Frontal cortex (tissue), 4 donors: ENCODE measurements at places on chromosomes 4 and X. TPM values are rescaled to one million over a fixed set of nuclear protein-coding genes. Genes with fewer than 3 reads are reported as not detected.

- no peak for DNase-seq
Measured at GRCh38 chrX:114970806-114971205, 46.6 kb downstream of the IL13RA2 start.

Gene SMC1A
- 13.9 TPM for total RNA-seq

Gene WDR19
- 43.2 TPM for total RNA-seq

DNA sequence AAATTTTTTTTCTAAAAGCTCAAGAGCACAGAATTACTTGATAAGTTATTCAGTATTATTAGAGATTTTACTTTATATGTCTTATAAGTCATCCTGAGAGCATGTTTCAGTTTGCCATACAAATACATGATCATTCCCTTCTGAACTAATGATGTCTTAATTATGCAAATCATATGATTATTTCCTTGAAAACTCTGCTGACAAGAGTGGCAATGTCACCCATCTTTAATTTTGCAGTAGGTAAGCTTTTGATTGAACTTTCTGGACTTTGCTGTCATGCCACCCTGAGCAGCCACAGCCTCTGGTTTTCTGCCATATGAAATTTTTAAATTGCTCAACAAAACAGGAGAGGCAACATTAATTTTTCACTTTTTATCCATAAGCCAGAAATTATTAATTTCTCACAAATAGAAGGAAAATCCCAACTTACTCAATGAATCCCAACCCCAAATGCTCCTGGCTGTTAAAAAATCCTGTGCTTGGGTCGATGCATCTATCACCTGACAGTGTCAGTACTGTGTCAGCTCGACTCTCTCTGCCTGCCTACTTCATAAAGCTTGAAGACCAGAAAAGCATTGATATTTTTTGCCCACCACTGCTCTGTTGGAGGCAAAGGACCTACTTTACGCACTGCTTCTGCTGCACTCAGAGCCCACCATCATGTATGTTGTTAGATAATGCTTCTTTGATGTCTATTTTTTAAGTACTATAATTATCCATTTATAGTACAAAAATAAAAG lies 11.6 kb upstream of the HADH start:
- no peak for DNase-seq

DNA sequence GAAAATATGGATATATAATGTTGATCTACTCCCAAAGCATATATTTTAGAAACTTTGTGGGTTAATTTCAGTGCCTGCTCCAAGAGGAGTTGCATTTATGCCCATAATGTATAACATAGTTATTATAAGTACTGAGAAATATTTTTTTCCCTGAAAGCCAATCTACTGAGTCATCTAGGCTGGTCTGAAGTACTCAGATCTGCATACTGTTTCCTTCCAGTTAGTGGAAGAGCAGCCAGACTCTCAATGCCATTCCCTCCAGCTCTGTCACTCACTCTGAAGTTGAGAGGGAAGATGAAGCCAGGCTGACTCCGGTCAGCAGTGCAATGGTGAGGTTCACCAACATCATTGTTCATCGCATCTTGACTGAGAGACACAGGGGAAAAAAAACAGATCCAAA lies 505.1 kb downstream of the PPARGC1A start:
- no peak for DNase-seq

DNA sequence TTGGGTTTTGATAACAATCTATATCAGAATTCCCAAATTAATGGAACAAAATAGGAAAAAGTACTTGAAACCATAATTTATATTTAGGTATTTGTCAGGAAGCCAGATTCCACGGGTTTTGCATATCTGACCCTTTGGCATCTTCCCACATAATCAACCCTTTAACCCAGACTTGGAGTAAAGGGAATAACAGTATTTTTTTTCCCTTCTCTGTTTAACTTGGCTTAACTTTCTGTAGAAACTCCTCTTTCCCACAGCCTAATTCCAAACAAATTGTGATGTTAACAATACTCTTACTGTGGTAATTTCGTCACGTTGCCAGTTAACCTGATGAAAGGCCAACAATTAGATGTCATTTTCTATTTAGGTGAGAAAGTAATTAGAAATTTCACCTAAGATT lies 49.4 kb upstream of the GUCY1A1 start:
- no peak for DNase-seq

Gene MAGEA12
- total RNA-seq = not detected

- DNase-seq = no peak
Measured at GRCh38 chr4:121977251-121978171, 25.7 kb upstream of the TRPC3 start.

- no peak for DNase-seq
Measured at GRCh38 chr4:177485528-177485927, 43.3 kb upstream of the AGA start.

GRCh38 chr4:6963139-6963611 lies 53.5 kb downstream of the TBC1D14 start:
- no peak for DNase-seq

Gene HPGDS
- 1.2 TPM for total RNA-seq
